ENCODE measurements at places on chromosomes 6 and 20. TPM values are rescaled to one million over a fixed set of nuclear protein-coding genes. Genes with fewer than 3 reads are reported as not detected.

DNA sequence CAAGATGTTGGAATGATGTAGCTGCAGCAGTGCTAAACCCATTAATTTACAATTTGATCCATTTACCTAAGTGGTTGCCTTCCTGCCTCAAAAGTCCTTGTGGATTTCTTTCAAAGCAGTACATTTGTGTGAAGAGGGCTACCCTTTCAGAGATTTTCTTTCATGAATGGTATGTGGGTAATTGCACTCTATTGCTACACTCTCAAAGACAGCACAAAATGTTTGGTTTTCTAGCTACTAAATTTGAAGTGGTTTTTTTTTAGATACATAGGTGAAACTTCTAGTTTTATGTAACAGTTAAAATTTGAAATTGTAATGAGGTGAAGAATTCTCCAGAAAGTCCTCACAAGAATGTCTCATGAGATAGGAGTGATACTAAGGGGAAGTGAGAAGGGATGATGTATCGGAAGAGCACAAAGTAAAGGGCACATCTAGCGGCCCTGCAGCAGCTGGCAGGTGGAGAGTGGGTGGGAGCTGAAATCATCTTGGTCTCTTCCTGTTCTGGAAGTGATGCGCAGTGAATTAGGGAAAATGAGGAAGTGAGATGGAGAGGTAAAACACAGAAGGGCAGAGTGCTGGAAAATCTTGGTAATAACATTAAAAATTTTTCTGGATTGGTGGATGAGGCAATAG, 236.8 kb upstream of the MAN1A1 start:
- H3K27ac ChIP-seq: no peak overlapping the region
- H3K36me3 ChIP-seq: no peaks in the 10 kb centered on the region
- H3K4me1 ChIP-seq: peaks cover 10% of the 10 kb centered on the region
- no peaks in the 10 kb centered on the region for H3K27me3 ChIP-seq
- no peak for DNase-seq

GRCh38 chr6:55443238-55444134, 116.2 kb downstream of the GFRAL start:
- DNase-seq: no peak
- H3K4me1 ChIP-seq: no peaks in the 10 kb centered on the region
- no peak overlapping the region for H3K27ac ChIP-seq
- no peaks in the 10 kb centered on the region for H3K27me3 ChIP-seq
- H3K4me3 ChIP-seq: no peak overlapping the region

- no peaks in the 10 kb centered on the region for H3K36me3 ChIP-seq
- H3K27me3 ChIP-seq: no peaks in the 10 kb centered on the region
- no peak overlapping the region for H3K4me3 ChIP-seq
- no peak for DNase-seq
Measured at GRCh38 chr6:137967689-137968454, 100.8 kb downstream of the TNFAIP3 start.

GRCh38 chr6:108805611-108806167, 42.5 kb upstream of the ARMC2 start:
- DNase-seq: no peak
- peaks cover 41% of the 10 kb centered on the region for H3K27me3 ChIP-seq
- no peaks in the 10 kb centered on the region for H3K36me3 ChIP-seq
- no peaks in the 10 kb centered on the region for H3K4me1 ChIP-seq
- H3K27ac ChIP-seq: no peak overlapping the region

DNA sequence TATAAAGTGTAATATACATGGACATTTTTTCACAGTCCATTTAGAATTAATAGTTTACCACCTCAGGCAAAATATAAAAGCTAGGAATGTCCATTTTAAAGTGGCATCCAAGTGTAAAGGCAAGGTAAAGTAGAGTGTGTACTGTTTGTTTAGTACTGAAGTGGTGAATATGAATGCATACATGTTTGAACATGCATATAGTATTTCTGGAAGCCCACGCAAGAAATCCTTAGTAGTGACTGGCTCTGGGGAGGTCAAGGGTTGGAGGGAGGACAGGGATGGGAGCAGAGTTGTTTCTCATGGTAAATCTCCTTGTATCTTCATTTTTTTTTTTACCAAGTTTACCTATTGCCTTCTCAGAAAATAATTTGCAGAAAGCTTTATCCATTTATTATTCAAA, 129.2 kb downstream of the UNC5CL start:
- H3K4me3 ChIP-seq: no peak overlapping the region
- H3K27ac ChIP-seq: no peak overlapping the region
- no peaks in the 10 kb centered on the region for H3K36me3 ChIP-seq
- DNase-seq: no peak

DNA sequence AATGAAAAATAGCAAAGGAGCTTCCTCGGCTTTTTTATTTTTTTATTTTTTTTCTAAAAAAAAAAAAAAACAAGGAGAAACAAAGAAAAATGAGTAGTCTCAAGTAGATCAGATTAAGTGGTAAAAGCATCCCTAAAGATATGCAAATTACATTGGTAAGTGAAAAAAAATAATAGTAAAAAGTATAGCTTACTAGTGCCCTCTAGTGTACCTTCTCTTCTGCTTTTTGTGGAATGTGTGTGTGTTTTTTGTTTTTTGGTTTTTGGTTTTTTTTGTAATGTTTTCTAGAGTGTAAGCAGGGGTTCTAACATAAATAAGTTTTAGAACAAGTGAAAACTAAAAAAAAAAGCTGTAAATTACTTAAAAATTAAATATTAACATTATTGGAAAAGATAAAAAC, 1062.0 kb downstream of the HACE1 start:
- H3K4me1 ChIP-seq: no peaks in the 10 kb centered on the region
- H3K27me3 ChIP-seq: no peaks in the 10 kb centered on the region
- no peak overlapping the region for H3K27ac ChIP-seq
- no peak overlapping the region for H3K4me3 ChIP-seq
- no peak for DNase-seq

GRCh38 chr20:63210011-63210605, 5.8 kb downstream of the YTHDF1 start:
- peaks cover 94% of the 10 kb centered on the region for H3K36me3 ChIP-seq
- H3K4me1 ChIP-seq: peaks cover 11% of the 10 kb centered on the region
- H3K4me3 ChIP-seq: no peak overlapping the region
- H3K27ac ChIP-seq: no peak overlapping the region

DNA sequence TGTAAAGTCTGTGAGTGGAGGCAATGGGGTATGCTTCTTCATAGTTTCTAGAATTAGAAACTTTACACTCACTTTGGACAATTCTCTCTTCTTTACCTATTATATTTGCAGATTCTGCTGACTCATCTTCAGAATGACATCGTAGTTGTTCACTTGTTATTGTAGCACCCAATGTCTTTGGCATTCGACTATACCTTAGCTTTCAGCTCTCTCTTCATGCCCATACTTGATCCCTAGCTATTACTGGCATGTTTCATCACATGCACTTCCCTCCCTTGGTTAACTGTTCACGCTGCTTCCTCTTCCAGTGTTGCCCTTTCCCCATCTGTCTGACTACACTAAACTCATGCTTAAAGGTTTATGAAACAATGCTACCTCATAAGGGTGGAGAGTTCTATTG, 298.1 kb upstream of the TCF21 start:
- H3K4me3 ChIP-seq: no peak overlapping the region
- no peaks in the 10 kb centered on the region for H3K36me3 ChIP-seq
- H3K4me1 ChIP-seq: no peaks in the 10 kb centered on the region
- no peaks in the 10 kb centered on the region for H3K27me3 ChIP-seq

Gene KIF3B
- total RNA-seq: 9.8 TPM
